ENCODE measurements at places on chromosomes 6 and 20.

- DNase-seq: no peak
Observed at GRCh38 chr20:31974951-31975487, 7.1 kb downstream of the XKR7 start.

GRCh38 chr20:35006009-35006408, 50.3 kb downstream of the MYH7B start:
- no peak for DNase-seq

GRCh38 chr6:64685401-64685800, 1021.6 kb downstream of the EYS start:
- DNase-seq: no peak

DNA sequence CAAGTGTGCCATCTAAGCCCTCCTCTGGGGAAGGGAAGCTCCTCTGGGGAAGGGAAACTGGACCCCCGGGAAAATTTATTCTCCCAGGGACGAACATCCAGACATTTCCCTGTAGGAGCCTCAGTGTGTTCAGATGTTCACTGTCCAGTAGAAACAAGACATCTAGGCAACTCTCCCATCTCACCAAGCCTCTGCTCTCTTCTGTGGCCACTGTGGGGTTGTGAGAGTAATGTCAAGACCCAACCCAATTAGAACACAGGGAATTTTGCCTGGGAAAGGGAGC, 3.6 kb upstream of the PTGIS start:
- no peak for DNase-seq

DNA sequence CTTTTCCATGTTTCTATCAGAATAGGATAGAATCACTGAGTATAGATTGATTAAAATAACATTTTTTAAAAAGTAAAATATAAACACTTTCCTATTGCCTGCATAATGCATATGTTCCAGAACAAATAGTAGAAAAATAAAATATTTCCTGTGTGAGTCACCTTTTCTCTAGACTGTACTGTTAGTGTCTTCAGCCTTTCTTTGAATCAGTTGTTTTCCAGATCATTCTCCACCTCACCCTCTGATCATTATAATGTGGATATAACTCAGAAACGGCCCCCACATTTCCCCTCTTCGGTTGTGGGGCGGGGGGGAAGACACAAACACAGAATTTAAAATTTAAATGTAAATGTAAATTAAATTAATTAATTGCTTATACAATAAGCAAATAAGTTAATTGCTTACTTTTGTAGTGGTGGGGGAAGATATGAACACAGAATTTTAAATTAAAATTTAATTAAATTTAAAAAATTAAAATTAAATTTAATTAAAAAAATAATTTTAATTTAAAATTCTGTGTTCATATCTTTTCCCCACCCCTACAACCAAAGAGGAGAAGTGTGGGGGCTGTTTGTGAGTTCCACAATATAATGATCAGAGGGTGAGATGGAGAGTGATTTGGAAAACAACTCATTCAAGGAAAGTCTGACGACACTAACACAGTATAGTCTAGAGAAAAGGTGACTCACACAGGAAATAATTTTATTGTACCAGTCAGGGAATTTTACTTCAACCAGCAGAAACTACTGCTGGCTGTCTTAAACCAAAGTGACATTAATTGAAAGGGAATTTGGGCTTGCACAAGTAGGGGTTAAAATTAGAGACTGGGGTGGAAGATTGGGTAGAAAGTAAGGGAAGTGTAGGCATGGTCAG, 37.1 kb upstream of the PROKR2 start:
- peak; percentile 74 for DNase-seq

DNA sequence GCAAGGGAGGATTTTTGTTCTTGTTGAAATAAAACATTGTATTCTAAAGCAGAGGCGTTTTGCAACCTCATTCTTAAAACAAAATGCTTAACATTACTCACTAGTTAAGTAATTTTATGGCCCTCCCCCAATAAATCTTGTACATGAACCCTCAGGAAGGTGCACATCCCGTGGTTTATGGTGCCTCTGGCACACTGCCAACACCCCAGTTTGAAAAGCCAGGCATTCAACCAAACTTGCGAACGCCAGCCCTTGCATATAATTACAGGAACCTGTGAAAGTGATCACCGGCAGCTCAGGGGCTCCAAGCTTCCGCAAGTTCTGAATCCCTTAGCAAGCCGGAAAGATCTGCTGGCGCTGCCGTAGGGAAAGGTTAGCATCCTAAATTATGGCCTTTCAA, 1109.0 kb upstream of the FLRT3 start:
- peak; percentile 0 for DNase-seq

DNA sequence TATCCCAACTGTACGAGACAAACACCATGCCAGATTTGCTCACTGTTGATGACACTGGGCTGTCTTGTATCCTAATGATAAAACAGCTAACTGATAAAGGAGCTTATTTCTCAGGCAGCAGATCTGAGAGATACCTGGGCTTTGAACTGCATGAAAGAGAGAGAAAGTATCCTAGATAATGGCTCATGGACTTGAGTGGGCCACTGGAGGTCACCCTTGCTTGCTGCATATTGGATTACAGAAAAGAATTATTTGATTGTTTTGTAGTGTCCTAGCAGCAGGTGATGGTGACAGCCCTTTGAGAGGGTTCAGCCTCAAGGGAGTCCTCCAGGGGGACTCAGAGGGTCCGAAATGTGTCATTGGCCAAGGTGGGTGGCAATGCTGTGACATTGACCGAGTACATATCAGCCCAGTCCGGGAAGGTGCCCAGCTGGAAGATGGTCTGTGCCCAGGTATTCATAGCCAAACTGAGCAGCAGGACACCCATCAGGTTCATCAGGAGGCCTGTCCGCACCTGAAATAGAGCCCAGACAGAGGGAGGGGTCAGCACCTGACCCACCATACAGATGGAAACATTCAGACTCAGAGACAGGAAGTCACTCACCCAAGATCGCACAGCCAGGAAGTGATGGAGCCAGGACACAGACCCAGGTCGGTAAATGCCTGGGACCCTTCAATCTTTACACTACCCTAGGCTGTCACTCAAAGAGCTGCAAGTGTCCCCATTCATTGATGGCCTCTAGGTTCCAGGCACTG, 9.4 kb upstream of the OCSTAMP start:
- DNase-seq: no peak

DNA sequence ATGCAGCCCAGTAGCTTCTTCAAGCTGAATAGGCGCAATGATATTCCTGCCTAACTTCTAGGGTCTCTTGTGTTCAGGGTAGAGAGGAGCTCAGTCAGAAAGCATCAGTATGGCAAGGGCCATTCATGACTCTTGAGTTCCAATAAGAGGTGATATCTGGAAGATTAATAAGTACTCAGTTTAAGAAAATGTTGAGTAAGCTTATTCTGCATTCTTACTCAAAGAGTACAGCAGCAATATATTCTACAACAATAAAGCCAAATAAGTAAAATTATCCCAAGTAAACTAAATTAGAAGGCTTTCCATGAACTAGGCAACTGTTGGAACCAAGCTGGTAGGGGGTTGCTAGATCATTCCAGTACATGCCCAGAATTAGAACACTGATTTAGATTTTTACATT, 303.2 kb downstream of the PACRG start:
- no peak for DNase-seq

- no peak for DNase-seq
Observed at GRCh38 chr20:64069614-64070243, 6.7 kb downstream of the TCEA2 start.

GRCh38 chr6:33249732-33250630, 21.7 kb downstream of the VPS52 start:
- DNase-seq: peak; percentile 76

DNA sequence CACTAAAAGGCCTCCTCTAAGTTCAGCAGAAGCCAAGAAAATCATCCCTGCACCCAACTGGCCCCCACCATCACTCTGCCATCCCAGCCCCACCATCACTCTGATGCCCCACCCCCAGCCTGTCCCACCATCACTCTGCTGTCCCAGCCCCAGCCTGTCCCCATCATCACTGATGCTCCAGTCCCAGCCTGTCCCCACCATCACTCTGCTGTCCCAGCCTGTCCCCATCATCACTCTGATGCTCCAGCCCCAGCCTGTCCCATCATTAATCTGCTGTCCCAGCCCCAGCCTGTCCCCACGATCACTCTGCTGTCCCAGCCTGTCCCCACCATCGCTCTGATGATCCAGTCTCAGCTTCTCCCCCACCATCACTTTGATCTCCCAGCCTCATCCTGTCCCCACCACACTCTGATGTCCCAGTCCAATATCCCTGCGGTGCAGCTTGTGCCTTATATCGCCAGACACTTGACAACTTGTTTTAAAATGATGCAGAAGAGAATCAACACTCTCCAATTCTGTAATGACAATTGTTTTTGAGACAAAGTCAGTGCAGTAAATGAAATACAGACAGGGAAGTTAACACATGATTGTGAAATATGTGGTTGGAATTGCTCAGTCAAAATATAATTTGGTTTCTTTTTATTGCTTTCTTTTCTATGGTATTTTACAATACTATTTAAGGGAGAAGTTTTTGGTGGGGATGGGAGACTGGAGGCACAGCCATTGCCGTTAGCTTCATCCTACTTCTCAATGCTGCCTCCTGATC, 100.8 kb downstream of the TNFAIP3 start:
- DNase-seq: no peak

DNA sequence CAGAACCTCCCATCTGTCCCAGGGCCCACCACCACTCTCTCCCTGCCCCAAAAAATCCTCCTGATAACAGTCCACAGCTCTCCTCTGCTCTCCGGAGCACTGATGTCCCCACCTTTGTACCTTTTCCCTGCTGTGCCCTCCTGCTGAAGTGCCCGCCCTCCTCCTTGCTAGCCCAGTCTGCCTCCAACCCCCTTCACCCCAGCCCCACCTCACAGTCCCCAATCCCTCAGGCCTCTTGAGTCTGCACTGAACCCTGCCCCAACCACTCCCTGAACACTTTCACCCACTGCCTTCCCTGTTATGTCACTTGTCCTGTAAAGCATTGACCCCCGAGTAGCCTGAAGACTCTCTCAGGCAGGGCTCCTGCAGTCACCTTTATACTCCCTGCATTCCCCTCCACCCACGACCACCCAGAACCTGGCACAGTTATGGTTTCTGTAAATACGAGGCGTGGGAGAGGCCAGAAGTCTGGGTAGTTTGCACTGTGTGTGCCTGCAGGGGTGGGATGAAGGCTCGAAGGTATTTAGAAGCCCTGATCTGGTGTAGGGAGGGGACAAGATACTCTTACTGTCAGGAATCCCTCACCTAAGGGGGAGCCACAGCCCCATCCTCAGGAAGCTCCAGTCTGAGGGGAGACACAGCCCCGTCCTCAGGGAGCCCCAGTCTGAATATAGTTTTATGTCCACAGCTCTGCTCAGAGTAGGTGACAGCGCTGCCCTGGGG, 5.4 kb downstream of the GLP1R start:
- DNase-seq: no peak

- no peak for DNase-seq
Observed at GRCh38 chr6:15517600-15517999, 145.2 kb downstream of the DTNBP1 start.

GRCh38 chr6:48087448-48087847, 23.5 kb downstream of the PTCHD4 start:
- peak; percentile 50 for DNase-seq

DNA sequence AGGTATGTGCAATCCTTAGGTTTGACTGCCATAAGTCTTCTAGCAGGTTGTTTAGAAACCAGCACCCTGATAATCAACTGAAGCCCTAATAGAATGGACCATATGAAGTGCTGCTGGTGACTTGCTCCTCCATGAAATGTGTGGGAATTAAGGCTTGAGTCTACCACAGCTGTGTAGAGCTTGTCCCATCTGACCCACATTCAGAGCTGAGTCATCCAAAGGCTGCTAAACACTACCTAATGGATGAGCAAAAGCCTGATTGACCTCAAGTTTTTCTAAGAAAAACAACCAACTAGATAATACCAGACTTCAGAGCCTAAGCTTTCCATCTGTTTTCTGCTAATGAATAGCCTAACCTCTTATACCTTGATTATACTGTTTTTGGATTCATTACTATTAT, 120.3 kb upstream of the MOCS1 start:
- no peak for DNase-seq

GRCh38 chr20:7144464-7144863, 377.0 kb downstream of the BMP2 start:
- no peak for DNase-seq

DNA sequence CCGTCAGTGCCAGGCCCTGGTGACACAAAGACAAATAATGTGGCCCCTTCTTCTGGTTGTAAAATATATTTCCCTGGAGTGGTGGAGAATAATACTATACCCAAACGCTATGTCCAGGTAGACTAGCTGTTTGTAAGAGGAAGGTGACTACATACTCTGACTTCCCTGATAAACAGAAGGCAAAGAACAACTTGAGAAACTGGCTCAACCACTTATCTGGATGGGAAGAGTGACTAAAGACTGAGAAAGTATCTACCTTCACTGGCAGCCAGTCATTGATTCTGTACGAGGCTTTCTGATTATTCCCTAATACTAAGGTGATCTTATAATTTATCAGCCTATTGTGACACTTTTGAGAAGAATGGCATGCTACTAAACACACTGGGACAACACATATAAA, 569.7 kb downstream of the EPHA7 start:
- DNase-seq: no peak

GRCh38 chr6:41066867-41067304, 5.3 kb downstream of the OARD1 start:
- DNase-seq: peak; percentile 83

DNA sequence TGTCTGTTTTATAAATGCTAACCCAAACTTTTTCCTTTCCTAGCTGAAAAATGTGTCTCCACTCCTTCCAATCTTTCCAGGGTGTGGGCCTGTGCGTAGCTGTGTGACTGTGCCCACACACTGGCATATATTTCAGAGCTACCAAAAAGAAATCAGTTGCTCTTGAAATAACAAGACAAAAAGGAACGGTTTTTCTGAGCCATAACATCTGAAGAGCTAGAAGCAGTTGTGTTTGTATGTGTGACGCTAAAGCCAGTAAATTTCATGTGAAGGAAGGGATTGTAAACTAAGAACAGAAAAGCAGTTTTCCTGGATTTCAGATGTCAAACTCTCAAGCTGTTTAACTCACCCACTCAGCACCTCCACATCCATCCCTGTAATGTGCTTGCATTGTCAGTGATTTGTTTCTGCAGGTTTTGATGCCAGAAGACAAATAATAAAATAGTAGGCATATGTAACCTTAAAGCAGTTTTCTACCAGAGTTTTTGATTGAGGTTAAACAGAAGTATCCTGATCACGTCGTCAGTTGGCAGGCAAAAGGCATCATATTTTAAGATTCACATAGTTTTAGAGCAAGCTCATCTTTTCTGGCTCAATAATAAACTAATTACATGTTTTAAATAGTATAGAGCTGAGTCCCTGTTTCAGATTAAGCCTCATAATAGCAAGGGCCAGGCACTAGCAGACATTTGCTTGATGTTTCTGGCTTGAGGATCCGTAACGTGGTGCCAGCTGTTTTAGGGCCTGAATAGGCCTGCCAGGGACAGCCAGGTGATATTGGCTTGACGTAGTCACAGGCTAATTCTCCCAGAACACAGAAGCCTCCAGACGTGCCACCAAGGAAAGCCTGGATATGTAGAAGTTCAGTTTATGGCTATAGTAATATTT, 90.9 kb downstream of the FOXO3 start:
- peak; percentile 80 for DNase-seq

DNA sequence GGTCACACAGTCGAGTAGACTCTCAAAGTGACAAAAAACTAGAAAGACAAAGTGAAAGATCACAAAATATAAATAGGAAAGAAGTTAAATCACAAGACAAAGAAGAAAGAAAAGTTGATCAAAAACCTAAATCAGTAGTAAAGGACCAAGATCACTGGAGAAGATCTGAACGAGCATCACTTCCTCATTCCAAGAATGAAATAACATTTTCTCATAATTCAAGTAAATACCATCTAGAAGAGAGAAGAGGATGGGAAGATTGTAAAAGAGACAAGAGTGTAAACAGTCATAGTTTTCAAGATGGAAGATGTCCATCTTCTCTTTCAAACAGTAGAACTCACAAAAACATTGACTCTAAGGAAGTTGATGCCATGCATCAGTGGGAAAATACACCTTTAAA, 31.6 kb upstream of the GJA10 start:
- no peak for DNase-seq

Measured in astrocyte of the spinal cord (primary cell).